Keratinocyte (primary cell): ENCODE measurements at places on chromosomes 13 and 19.
A peak's percentile ranks its signal among the peaks of the same experiment; 100 is the strongest.

GRCh38 chr13:24911133-24911908, 147.4 kb downstream of the RNF17 start:
- no peak for DNase-seq

DNA sequence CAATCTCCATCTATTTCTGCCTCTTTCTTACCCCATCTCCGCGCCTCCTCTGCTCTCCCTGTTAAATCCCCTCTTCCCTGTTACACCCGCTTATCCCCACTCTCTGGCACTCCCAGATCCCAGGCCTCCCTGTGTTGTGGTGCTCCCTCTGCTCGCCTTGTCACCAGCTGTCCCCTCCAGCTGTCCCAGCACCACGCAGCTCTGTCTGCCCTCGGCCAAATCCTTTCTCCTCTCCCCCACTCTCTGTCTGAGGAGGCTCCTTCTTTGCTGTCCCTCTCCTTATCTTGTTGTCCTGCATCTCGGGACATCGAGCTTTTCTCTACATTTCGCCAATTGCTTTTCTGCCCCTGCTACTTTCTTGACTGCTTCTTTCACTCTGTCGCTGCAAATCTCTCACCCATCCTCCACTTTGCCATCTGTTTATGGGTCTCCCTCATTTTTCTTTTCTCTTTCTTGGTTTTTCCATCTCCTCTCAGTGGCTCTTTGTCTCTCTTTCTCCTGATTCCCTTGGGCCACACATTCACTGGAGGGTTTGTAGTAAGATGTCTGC, 941 bp downstream of the ZNF160 start:
- no peak for DNase-seq

DNA sequence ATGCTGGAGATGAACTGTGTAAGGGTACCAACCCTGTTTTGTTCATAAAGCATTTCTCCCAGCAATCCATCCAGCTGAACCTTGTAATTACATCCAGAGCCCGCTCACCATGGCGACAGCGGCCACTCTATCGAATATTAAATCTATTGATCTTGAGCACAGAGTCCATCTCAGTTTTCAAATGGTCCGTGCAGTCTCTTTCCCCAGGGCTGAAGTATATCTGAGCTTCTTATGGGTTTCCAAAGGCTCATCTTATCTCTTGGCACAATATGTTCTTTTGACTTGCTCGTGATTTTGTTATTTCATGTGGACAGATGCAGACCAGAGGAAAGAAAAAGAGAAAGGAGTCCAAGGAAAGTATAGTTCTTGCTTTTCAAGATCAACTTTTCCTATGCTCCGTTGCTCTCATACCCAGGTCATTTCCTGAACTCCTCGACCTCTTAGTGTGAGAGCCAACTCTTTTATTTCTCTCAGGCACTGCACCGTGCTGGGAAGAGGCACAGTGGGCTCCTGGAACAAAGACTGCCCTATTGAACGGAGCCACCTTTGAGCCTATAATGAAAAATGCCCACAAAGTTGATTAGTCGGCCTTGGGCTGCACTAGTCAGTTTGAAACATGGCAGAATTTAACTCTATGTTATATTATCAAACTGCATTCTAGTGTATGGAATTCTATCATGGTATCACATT, 66.7 kb downstream of the RFC3 start:
- DNase-seq: no peak

- DNase-seq: peak; percentile 78
Measured at GRCh38 chr19:16897029-16897855, 8.4 kb downstream of the F2RL3 start.

DNA sequence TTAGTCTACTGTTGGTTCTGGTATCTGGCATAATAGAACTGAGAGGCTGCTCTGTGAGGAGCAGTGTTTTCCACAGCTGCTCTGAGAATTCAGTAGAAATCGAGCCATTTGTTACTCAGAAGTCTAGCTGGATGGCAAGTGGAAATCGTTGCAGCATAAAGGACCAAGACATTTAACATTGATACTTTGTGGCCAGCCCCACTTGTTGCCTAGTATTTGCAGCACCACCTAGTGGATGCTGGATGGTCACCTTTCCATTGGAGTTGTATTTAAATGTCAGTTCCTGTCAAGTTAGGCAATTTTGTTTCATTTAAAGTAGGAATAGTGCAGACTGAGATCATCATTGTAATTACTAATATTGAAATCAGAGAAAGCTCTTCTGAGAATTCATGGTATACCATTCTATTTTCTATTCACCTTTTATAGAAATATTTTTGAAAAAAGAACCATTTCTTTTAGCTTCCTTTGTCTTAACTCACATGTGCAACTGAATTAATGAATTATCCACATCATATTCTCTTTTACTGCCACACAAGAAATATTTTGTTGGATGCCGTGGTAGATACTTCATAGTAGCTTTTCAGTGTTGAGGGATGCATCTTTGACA, 64.6 kb downstream of the PDS5B start:
- no peak for DNase-seq

GRCh38 chr19:30695171-30695875, 323.1 kb downstream of the ZNF536 start:
- DNase-seq: no peak

GRCh38 chr13:25525884-25526283, 154.1 kb downstream of the ATP8A2 start:
- DNase-seq: no peak

GRCh38 chr19:14728595-14728994, 38.7 kb downstream of the ZNF333 start:
- DNase-seq: no peak

GRCh38 chr19:48348045-48348444, 15.7 kb downstream of the TMEM143 start:
- DNase-seq: no peak

GRCh38 chr19:41927497-41928192, 604 bp downstream of the ERFL start:
- DNase-seq: no peak

DNA sequence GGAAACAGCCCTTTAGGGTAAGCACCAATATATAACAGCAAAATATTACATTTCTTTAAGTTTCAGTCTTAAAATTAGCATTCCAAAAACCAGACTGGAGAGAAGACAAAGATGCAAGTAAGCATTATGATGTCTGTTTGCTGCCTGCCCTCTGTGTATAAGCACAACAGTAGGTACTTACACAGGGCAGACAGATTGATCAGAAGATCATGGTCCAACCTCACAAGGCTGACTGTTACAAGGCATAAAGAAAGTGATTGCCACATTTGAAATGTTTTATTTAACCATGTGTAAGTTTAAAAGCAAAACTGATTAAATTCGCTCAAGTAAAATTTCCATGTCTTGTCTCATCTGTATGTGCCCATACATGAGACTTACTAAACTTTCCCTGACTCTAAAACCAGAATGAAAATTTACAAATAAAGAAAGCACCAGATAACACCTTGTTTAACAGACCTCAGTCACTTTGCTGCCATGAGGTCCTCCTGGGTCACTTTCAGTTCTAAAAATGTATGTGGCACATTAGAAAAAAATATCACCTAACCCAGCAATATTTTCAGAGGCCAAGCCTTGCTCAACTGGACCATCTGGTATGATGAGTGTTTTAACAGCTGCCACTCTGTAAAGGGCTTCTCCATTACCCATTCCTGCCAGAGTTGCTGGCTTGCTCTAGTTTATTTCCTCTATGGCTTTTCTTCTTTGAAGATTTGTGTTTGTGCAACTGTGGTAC, 297.0 kb downstream of the RBM26 start:
- no peak for DNase-seq

GRCh38 chr13:72463561-72463960, 263.9 kb downstream of the MZT1 start:
- DNase-seq: no peak

DNA sequence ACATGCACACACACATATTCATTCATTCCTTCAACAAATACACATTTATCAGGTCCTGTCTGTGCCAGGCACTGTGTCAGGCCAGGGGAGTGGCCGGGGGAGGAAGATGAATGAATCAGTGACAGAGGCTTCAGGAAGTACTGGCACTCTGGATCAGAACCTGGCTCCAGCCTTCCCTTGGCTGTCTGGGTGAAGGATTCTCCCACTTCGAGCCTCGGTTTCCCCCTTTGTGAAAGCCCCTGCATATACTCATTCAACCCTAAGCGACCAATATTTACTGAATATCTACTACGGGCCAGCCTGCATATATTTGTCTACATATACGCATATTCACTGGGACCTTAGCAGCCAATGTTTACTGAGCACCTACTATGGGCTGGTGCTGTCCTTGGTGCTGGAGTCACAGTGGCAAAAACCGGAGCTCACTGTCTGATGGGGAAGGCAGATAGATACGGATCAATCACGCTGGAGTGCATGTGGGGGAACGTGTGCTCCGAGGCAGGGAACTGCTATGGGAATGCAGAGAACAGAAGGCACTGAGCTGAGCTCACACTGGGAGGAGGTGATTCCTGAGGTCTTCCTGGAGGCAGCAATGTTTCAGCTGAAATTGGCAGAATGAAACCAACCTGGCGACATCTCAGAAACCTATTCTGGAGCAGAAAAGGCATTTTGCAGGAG, 636 bp upstream of the ZNF579 start:
- no peak for DNase-seq

GRCh38 chr19:17370026-17370587, 7.0 kb downstream of the PLVAP start:
- no peak for DNase-seq

DNA sequence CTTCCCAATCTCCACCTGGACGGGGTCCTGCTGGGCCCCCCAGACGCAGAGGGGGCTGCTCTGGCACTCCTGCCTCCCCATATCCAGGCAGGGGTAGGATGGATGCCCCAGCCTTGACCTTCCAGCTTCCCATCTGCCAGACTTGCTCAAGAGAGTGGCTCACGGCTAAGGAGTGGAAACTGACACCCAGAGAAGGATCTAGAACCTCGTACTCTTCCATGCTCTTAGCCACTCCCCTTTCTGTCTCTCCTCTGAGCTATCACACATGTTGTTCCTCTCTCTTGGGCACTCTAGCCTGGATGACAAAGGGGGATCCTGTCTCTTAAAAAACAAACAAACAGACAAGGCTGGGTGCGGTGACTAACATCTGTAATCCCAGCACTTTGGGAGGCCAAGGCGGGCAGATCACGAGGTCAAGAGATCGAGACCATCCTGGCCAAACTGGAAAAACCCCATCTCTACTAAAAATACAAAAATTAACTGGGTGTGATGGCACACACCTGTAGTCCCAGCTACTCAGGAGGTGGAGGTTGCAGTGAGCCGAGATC, 12.2 kb upstream of the FUT5 start:
- DNase-seq: no peak

- no peak for DNase-seq
Measured at GRCh38 chr13:101785858-101786257, 333.4 kb downstream of the ITGBL1 start.

DNA sequence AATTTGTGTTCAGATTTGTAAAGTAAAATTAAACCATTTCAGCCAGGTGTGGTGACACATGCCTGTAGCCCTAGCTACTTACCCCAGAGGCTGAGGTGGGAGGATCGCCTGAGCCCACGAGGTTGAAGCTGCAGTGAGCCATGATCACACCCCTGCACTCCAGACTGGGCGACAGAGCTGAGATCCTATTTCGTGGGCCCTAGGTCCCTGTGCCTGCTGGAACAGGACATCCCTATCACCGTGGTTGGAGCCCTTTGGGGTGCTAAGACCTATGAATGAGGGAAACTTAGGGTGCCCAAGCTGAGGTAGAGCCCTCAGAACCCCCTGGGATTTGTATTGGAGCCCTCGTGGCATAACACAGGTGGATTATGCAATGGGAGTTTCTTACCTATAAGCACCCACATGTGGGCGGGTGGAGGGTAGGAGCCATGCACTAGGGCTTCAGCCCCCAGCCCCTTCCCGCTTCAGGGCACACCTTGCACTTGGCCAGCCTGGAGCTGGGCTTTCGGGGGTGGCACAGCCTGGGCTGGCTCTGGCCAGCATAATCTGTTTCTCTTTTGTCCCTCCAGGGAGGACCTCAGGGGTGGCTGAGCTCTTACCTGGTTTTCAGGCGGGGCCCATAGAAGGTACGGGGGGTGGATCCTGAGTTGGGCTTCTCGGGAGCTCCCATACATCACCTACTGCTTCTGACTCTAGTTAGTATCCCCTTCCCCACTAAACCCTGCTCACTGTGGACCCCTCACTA, 7.2 kb upstream of the USF2 start:
- DNase-seq: no peak

DNA sequence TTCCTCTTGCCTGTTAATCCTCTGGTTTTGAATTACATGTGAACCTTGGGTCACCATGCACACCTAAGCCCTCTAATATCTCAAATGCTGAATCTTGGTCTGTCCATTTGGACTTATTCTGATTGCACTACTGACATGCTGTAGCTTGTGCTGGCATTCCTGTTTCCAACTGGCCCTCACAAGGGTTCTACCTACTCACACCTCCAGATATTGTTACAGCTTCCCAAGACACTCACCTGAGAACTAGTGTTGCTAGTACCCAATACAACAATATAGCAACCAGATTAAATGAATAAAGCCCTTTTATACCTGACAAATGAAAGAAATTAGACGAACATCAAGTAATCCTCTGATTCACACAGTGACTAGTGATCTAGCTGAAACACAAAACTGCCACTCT, 16.6 kb downstream of the TEX30 start:
- no peak for DNase-seq

DNA sequence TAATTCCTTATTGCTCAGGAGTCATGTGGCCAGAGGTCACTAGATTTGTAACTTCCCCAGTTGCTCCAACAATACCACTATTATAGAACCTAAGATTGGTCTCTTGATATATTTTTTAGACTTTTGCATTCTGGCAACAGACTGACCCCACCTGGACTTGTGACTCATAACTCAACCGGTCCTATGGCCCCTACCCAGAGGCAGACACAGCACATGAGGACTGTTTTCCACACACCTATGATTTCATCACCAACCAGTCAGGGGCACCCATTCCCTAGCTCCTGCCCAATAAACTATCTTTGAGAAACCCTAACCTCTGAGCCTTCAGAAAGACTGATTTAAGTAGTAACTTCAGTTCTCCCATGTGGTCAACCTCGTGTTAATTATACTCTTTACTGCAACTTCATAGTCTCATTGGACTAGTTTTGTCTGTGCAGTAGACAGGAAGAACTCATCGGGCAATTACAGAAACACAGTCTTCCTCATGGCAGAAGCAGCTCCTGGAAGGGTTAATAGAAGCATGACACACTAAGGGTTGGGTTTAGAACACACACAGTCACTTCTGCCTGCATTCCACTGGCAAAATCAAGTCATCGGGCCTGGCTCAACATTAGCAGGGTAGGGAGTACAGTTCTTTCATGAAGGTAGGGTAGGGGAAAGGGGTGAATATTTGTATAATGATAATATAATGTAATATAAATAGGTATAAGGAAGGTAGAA, 251.8 kb downstream of the UQCRFS1 start:
- no peak for DNase-seq

GRCh38 chr13:99363949-99364348, 56.8 kb upstream of the GPR183 start:
- no peak for DNase-seq
